H9 (cell line): ENCODE measurements at places on chromosomes 2 and 18. TPM values are rescaled to one million over a fixed set of nuclear protein-coding genes. Genes with fewer than 3 reads are reported as not detected.

- peak; percentile 72 for DNase-seq
Observed at GRCh38 chr2:84904717-84905174, 710 bp upstream of the TMSB10 start.

GRCh38 chr2:157809212-157809611, 66.9 kb downstream of the ACVR1 start:
- no peak for DNase-seq

GRCh38 chr2:94996305-94997100, 29.0 kb upstream of the MAL start:
- DNase-seq: peak; percentile 8

GRCh38 chr2:98583816-98584618, 24.3 kb downstream of the COA5 start:
- no peak for DNase-seq

- no peak for DNase-seq
Observed at GRCh38 chr2:3670941-3671340, 12.9 kb downstream of the ALLC start.

DNA sequence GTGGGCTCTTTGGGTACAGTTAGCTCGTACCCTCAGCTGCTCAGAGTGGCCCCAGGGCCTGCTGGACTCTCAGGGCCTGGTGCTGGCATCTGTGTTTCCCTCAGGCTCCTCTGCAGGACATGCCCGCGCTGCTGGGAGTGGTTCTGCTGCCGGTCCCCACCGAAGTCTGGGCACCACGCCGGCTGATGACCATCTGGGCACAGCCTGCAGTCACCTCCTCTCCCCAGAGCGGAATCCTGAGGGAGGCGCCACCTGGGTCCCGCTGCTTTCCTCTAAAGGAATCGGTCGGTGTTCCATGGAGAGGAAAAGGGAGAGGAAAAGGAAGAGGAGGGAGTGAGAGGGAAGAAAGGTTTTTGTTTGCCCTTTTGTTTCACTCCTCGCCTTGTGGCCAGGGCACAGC, 43.6 kb downstream of the MC2R start:
- no peak for DNase-seq

- DNase-seq: no peak
Observed at GRCh38 chr2:173970516-173970924, 5.3 kb upstream of the SP3 start.

- no peak for DNase-seq
Observed at GRCh38 chr2:121567957-121568409, 37.3 kb downstream of the RNU4ATAC start.

- DNase-seq: peak; percentile 85
Observed at GRCh38 chr18:48997985-48998831, 47.4 kb upstream of the SMAD7 start.

The MYO1B gene
- 43.2 and 51.4 TPM in 2 replicates for total RNA-seq

The GALR1 gene
- 0.02 and 0.07 TPM in 2 replicates for total RNA-seq
